Effector memory CD4-positive, alpha-beta T cell (primary cell): ENCODE measurements at places on chromosomes 1 and 21.

DNA sequence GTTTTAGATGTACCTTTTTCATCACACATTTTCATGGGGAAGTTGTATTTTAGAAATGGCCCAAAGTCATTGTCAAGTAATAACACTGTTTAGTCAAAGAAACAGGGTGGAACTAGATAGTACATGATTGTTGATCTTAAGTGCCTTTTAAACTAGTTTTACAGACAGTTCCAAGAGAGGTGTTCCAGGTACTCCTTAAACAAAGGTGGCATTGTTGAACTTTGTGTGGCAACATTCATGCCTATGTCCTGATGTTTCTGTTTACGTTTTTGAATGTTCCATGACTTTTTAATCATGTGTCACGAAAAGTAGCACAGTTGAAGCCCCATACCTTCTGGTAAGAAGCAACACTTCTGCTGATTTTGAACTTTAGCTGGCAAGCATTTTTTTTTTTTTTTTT lies 9.1 kb upstream of the SH3D21 start:
- DNase-seq: no peak

DNA sequence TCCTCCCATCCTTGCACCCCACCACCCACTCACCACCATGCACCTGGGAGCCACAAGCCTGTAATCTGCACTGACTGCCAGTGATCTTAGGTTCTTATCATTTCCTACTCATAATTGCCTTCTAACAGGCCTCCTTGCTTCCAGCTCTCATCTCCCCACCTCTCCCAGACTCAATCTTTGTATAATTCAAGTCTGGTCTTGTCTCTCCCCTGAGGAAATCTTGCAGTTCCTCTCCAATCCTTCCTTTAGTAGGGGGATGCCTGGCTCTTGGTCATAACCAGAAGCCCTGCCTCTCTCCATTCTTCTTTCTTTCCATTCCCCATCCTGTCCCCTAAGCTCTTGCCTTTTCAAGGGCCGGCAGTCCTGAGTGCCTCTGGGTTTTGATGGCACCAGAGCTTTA lies 27.8 kb downstream of the PIGM start:
- DNase-seq: no peak

- no peak for DNase-seq
Measured at GRCh38 chr1:26702680-26703038, 6.8 kb downstream of the ARID1A start.

DNA sequence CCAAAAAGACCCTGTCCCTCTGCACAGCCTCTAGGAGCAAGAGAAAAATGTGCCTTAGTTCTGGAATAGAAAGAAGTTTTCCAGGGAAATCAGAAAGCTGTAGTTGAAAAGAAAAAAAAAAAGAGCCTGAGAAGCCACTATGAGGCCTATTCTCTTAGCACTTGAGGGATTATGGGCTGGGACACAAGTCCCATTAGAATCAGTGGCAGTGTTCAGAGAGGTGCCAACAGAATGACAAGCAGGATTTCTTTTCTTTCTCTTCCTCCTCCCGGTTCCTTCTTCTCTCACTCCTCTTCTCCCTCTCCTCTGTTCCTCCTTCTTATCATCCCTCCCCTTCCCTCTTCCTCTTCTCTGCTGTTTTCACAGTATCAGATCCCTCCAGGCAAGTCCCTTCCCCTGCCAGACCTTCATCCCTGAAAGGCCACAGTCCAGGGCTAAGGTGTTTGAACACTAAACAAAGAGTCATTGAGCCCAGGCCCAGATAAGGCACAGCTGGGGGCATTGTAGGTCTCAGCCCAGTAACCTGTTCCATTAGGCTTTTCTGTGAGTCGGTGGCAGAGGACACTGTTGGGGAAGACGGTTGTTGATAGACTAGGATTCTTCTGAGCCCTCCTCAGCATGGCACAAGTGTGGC lies 64.7 kb upstream of the LPGAT1 start:
- DNase-seq: no peak

- DNase-seq: no peak
Measured at GRCh38 chr1:196897158-196897828, 9.4 kb downstream of the CFHR4 start.

GRCh38 chr21:38938343-38938742 lies 132.6 kb downstream of the ETS2 start:
- no peak for DNase-seq

DNA sequence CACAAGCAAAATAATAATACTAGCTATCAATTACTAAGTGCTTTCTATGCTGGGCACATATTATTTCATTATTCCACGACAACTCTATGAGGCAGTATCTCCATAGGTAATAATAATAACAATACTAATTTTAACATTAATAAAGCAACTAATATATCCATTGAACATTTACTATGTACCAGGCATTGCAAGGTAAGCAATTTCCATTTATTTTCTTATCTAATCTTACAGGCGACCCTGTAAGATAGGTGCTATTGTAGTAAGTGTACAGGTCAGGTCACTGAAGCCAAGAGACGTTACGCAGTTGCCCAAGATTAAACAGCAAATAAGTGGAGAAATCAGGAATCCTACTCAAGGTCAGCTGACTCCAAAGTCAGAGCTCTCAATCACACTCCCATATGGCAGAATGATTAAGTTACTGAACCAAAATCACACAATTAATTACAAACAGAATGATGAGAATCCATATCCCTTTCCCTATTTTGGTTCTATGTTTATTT lies 198.4 kb downstream of the SLC45A1 start:
- DNase-seq: no peak

DNA sequence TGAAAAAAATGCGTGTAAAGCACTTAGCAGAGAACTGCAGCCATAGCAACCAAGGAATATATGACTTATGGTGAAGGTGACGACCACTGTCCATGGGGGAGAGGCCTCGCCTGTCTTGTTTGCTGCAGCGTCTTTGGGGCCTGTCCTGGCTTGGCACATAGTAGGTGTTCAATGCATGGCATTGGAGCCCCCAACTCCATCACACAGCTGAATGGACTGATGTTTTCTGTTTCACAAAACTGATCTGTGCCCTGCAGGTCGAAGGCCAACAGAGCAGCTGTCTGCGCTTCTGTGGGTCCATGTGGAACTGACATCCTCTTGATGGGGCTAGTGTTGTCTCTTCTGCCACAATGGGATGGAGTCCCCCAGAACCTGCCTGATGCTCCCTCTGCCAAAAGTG lies 296.0 kb downstream of the PTPRU start:
- DNase-seq: no peak

DNA sequence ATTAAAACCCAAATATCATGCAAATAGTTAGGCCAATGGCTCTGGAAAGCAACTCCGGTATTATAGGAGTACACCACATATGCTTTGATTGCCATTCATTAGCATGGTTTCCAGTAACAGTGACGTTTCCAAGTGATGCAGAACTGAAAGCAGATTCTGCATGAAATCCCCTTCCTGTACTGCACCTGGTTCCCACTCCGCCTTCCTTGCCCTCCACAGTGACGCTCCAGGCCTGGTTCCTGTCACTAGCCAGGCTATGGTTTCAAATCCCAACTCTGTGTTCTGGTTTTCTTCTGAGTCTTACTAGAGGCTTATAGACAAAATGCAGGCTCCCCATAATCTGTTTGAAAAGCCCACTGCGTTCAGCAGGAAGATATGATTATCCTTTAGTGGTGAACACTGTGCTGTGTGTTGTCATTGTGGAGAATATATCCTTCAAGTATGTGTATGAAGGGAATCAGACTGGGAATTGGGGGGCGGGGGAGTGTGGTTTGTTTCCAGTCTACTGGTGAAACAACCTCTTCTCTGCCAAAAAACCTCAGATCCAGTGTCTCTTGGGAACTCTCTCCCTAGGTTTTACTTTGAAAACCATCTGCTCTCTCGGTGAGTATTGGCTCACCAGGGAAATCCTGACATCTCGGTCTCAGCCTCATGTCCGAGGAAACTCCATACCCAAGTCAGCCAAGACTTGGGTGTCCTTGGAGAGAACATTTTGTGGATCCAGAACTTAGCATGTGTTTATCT lies 78.7 kb downstream of the TYW3 start:
- DNase-seq: no peak

- no peak for DNase-seq
Measured at GRCh38 chr1:31380181-31380580, 7.3 kb upstream of the FABP3 start.

- DNase-seq: no peak
Measured at GRCh38 chr21:43301409-43302061, 125.4 kb downstream of the SIK1 start.

DNA sequence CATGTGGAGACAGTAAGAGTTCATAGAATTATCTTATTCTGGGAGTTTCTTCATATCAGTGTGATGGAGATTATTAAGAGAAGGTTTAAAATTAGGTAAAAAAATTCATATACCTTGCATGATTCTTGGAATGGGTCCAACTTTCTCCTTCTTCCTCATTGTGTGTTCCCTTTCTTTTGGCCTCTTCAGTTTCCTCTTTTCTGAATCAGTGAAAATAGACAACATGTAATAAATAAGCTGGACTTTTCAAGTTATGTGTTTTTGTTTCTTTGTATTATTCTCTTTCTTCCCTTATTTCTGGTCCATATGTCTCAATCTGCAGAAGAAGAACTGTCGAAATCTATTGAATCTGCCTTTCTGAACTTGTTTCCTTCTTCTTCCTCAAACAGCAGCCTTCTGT lies 30.5 kb downstream of the C4BPA start:
- no peak for DNase-seq

DNA sequence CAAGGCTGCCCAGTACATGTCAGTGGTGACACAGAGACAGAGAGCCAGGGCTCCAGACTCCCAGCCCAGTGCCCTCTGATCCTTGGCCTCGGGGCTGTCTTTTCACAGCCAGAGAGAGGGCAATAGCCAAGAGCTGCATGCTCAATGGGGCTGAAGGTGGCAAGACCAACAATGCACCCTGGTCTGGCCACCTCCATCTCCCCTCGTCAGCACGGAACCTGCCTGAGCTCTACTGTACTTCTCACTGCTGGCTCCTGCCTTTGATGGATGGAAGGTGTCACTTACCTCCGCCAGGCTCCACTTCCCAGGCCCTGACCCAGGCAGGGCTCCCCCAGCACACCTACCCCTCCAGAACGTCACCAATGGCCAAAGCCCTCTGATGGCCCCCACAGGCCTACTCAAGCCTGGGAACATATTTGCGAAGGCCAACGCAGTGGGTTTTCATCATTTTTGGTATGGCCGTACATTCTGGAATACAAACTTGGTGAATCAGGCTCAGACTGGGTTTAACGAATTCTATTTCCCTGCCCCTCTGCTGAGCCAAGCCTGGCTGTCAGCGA lies 88.1 kb downstream of the DMRTB1 start:
- no peak for DNase-seq

DNA sequence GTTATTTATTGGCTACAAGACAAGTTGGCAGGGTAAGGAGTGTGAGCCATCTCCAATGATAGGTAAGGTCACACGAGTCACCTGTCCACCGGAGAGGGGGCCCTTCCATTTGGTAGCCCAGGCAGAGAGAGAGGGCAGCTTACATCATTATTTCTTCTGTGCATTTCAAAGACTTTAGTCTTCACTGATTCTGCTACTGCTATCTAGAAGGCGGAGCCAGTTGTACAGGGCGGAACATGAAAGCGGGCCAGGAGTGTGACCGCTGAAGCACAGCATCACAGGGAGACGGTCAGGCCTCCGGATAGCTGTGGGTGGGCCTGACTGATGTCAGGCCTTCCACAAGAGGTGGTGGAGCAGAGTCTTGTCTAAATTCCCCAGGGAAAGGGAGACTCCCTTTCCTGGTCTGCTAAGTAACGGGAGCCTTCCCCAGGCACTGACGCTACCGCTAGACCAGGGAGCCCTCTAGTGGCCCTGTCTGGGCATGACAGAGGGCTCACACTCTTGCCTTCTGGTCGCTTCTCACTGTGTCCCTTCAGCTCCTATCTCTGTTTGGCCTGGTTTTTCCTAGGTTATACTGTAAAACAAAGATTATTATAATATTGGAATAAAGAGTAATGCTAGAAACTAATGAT lies 36.7 kb downstream of the ZNF695 start:
- DNase-seq: no peak

GRCh38 chr21:38699048-38699447 lies 106.7 kb upstream of the ETS2 start:
- DNase-seq: no peak
